ENCODE measurements at places on chromosomes 2 and 18. TPM values are rescaled to one million over a fixed set of nuclear protein-coding genes. Genes with fewer than 3 reads are reported as not detected.

DNA sequence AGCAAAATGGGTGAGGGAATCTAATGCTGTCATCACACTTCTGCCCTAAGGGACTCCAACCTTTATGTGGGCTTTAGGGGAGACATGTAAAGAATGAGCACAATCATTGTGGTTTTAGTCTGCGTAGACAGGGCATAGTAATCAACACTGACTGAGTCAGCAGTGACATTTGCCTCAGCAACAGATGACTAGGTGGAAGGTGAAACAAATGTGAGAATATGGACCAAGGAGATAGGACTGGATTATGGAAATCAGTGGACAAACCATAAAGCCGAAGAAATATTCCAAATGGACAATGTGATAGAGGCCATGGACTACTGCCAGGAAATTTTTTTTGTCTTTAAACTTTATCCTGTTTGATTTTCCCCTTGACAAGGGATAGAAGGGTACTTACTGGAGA lies 83.9 kb downstream of the PDK1 start:
- no peak overlapping the region for H3K27ac ChIP-seq
- H3K4me3 ChIP-seq: no peak overlapping the region
- DNase-seq: no peak
- no peaks in the 10 kb centered on the region for H3K27me3 ChIP-seq

- H3K4me3 ChIP-seq: no peak overlapping the region
- H3K4me1 ChIP-seq: no peaks in the 10 kb centered on the region
- no peaks in the 10 kb centered on the region for H3K27me3 ChIP-seq
- no peak for DNase-seq
- H3K36me3 ChIP-seq: no peaks in the 10 kb centered on the region
Observed at GRCh38 chr18:28382215-28382879, 205.4 kb upstream of the CDH2 start.

- H3K4me1 ChIP-seq: peaks cover 6% of the 10 kb centered on the region
- no peak for DNase-seq
- no peak overlapping the region for H3K27ac ChIP-seq
- H3K36me3 ChIP-seq: no peaks in the 10 kb centered on the region
- no peak overlapping the region for H3K4me3 ChIP-seq
Observed at GRCh38 chr2:45337481-45337880, 273.6 kb downstream of the SRBD1 start.

GRCh38 chr2:232563580-232563979 lies 13.1 kb downstream of the EIF4E2 start:
- no peak overlapping the region for H3K4me3 ChIP-seq
- peaks cover 19% of the 10 kb centered on the region for H3K36me3 ChIP-seq
- H3K4me1 ChIP-seq: no peaks in the 10 kb centered on the region
- no peak for DNase-seq

- H3K4me3 ChIP-seq: no peak overlapping the region
- DNase-seq: no peak
- no peaks in the 10 kb centered on the region for H3K27me3 ChIP-seq
- H3K36me3 ChIP-seq: no peaks in the 10 kb centered on the region
- H3K4me1 ChIP-seq: no peaks in the 10 kb centered on the region
- H3K27ac ChIP-seq: no peak overlapping the region
Observed at GRCh38 chr2:62611854-62612253, 93.7 kb upstream of the EHBP1 start.

- no peak for DNase-seq
- no peaks in the 10 kb centered on the region for H3K27me3 ChIP-seq
- no peaks in the 10 kb centered on the region for H3K4me1 ChIP-seq
- H3K4me3 ChIP-seq: no peak overlapping the region
- no peaks in the 10 kb centered on the region for H3K36me3 ChIP-seq
- H3K27ac ChIP-seq: no peak overlapping the region
Observed at GRCh38 chr2:188079196-188079595, 212.5 kb upstream of the GULP1 start.

DNA sequence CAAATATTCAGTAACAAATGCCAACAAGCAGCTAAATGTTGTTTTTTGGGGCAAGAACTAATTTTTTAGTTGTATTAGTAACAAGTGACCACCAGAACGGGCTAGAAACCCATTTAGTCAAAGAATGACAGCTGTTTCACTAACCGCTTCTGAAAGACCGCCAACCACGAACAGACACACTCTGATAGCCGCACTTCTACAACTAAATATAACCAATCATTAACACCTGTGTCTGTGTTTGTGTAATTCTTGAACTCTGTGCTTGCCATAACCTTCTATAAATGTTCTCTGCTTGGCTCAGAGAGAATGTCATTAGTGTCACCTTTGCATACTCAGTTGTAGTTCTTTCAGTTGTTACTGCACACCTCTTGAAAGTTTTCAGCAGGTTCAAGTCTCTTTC lies 526.3 kb upstream of the LRRTM1 start:
- no peaks in the 10 kb centered on the region for H3K27me3 ChIP-seq
- no peaks in the 10 kb centered on the region for H3K36me3 ChIP-seq
- no peak overlapping the region for H3K27ac ChIP-seq
- DNase-seq: no peak

GRCh38 chr2:236167297-236168109 lies 683 bp downstream of the GBX2 start:
- no peaks in the 10 kb centered on the region for H3K36me3 ChIP-seq
- peaks cover 71% of the 10 kb centered on the region for H3K4me1 ChIP-seq
- H3K27ac ChIP-seq: no peak overlapping the region
- peaks cover 92% of the 10 kb centered on the region for H3K27me3 ChIP-seq
- no peak overlapping the region for H3K4me3 ChIP-seq
- peak; percentile 23 for DNase-seq

DNA sequence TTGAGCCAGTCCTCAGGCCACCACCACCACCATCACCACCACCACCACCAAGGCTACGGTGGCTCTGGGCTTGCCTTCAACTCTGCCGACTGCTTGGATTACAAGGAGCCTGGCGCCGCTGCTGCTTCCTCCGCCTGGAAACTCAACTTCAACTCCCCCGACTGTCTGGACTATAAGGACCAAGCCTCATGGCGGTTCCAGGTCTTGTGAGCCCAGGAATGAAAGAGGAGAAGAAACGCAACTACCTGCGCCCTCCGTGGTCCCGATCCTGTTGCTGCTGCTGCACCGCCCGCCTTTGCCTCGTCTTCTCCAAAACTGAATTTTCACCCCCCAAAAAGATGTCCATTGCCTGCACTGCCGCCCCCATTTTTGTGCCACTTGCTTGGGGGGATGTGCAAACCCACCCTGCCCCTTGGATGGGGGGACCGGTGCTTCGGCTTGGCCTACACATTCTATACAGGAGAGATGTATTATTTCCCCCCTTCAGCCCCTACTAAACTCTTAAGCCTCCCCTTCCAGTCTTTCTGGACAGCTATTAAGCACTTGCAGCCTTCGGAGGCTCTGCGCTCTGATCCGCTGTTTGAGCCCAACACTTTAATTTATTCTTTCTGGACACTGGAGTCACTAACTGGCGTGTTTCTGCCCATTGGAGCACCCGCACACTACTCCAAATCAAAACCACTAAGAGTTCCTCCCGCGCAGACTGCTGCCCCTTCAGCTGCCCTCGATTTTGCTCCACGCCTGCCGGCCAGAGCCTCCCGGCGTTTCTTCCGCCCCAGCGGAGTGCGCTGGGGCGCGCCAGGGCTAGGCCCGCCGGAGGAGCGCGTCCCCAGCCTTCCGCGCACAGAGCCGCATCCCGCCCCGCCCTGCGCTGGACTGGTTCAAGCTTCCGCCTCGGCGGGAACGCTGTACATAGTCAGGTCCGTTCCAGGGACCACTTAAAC lies 5.7 kb downstream of the OTX1 start:
- DNase-seq: no peak
- H3K36me3 ChIP-seq: no peaks in the 10 kb centered on the region
- no peak overlapping the region for H3K4me3 ChIP-seq
- peaks cover 45% of the 10 kb centered on the region for H3K4me1 ChIP-seq

DNA sequence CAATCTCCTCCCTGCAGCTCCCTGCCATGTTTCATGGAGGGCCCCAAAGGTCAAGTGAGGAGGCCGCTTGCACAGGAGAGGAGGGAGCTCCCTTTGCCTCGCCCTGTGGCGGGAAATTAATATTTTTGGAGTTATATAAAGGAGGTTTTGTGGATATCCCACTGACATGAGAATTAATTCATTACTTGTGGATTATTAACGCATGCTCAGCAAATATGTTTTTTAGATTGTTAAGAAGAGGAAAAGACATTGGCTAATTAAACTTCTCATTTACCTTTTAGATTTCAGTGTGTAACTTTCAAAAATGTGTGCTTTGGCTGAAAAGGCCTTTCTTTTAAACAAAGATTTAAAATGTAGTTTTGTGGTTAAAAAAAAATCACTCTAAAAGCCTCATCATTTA lies 474.0 kb downstream of the SOCS6 start:
- no peak for DNase-seq
- no peaks in the 10 kb centered on the region for H3K4me1 ChIP-seq
- no peak overlapping the region for H3K4me3 ChIP-seq
- no peak overlapping the region for H3K27ac ChIP-seq
- no peaks in the 10 kb centered on the region for H3K36me3 ChIP-seq

GRCh38 chr18:35519148-35519899 lies 21.6 kb upstream of the INO80C start:
- peaks cover 6% of the 10 kb centered on the region for H3K4me1 ChIP-seq
- H3K36me3 ChIP-seq: no peaks in the 10 kb centered on the region
- no peak overlapping the region for H3K27ac ChIP-seq
- no peak for DNase-seq

- H3K36me3 ChIP-seq: no peaks in the 10 kb centered on the region
- H3K27ac ChIP-seq: no peak overlapping the region
- no peak for DNase-seq
- no peaks in the 10 kb centered on the region for H3K27me3 ChIP-seq
Observed at GRCh38 chr2:105393373-105394055, 5.3 kb downstream of the FHL2 start.

- no peaks in the 10 kb centered on the region for H3K4me1 ChIP-seq
- peaks cover 1% of the 10 kb centered on the region for H3K36me3 ChIP-seq
- DNase-seq: no peak
- H3K27me3 ChIP-seq: no peaks in the 10 kb centered on the region
- no peak overlapping the region for H3K27ac ChIP-seq
Observed at GRCh38 chr18:26335571-26336487, 109.6 kb downstream of the TAF4B start.

- no peak for DNase-seq
- H3K27me3 ChIP-seq: no peaks in the 10 kb centered on the region
- H3K4me3 ChIP-seq: no peak overlapping the region
- H3K27ac ChIP-seq: no peak overlapping the region
Observed at GRCh38 chr2:110906613-110907298, 174.4 kb downstream of the ACOXL start.

DNA sequence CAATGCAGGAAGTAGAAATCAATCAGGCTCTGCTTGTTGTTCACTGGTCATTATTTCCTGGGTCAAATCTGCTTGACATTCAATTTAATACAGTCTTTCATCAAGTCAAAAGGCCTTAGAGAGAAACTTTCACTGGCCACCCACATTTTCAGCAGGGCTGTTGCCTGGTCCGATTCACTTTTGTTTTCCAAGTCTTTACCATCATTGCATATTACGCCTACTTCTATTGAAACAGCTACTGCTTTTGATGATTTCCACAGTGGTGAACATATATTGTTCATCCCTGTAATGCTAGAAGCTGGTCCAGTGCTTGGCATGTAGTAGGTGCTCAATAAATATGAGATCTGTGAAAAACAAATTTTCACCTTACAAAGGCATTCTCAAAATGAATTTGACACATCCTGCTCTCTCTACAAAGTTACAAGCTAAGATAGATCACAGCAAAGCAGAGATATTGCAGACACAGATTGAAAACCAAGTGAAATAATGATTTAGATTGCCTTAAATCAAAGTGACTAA lies 600.1 kb downstream of the ARHGAP15 start:
- H3K27me3 ChIP-seq: no peaks in the 10 kb centered on the region
- H3K36me3 ChIP-seq: no peaks in the 10 kb centered on the region
- no peaks in the 10 kb centered on the region for H3K4me1 ChIP-seq
- no peak overlapping the region for H3K27ac ChIP-seq
- no peak for DNase-seq

- H3K27ac ChIP-seq: no peak overlapping the region
- H3K27me3 ChIP-seq: no peaks in the 10 kb centered on the region
- DNase-seq: no peak
- no peak overlapping the region for H3K4me3 ChIP-seq
- no peaks in the 10 kb centered on the region for H3K36me3 ChIP-seq
- H3K4me1 ChIP-seq: peaks cover 10% of the 10 kb centered on the region
Observed at GRCh38 chr2:188276255-188276654, 15.4 kb upstream of the GULP1 start.

GRCh38 chr2:174771631-174772471 lies 7.6 kb upstream of the CHRNA1 start:
- H3K27me3 ChIP-seq: no peaks in the 10 kb centered on the region
- H3K27ac ChIP-seq: no peak overlapping the region
- H3K36me3 ChIP-seq: no peaks in the 10 kb centered on the region
- peak; percentile 79 for DNase-seq
- H3K4me1 ChIP-seq: peaks cover 4% of the 10 kb centered on the region

DNA sequence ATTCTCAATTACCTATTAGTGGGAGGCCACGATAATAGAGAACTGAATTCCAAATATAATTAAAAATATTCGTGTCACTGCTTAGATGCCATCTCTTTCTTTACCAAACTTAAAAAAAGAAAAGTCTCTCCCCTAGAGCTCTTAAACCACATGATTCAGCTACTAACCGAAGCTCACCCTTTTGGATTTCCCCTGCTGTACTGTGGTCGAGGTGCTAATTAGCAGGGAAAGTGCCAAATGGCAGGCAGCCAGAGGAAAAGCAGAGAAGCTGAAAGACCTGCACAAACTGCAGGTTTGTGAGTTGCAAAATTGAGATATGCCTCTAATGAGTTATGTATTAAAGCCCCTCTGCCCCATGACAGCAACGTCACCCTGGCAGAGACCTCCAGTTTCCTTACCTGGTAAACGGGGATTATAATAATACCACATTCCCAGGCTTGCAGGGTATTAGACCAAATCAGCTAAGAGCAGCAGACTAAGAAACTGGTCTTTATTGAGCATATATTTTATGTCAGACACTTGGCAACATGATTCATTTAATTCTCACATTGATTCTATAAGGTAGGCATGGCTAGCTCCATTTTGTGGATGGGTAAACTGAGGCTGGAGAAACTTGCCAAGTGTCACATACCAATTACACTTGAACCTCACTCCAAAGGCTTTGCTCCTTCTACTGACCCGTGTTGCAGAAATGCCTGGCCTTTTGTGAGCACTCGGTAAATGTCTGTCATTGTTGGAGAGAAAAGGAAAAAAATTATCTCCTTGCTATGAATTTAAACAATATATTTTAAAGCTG lies 259.7 kb downstream of the LPIN1 start:
- DNase-seq: peak; percentile 60
- H3K36me3 ChIP-seq: no peaks in the 10 kb centered on the region
- no peak overlapping the region for H3K4me3 ChIP-seq
- peaks cover 7% of the 10 kb centered on the region for H3K4me1 ChIP-seq
- H3K27me3 ChIP-seq: no peaks in the 10 kb centered on the region

Gene FAM124B
- total RNA-seq: not detected

Gene C2orf80
- total RNA-seq: not detected

Gene NRP2
- total RNA-seq: 5.7 TPM

Gene WDPCP
- total RNA-seq: 6.9 TPM

Gene UCN
- total RNA-seq: not detected

Gene SPATA3
- total RNA-seq: not detected

Gene OTOS
- total RNA-seq: not detected
